ENCODE measurements at places on chromosomes 11 and 22.

DNA sequence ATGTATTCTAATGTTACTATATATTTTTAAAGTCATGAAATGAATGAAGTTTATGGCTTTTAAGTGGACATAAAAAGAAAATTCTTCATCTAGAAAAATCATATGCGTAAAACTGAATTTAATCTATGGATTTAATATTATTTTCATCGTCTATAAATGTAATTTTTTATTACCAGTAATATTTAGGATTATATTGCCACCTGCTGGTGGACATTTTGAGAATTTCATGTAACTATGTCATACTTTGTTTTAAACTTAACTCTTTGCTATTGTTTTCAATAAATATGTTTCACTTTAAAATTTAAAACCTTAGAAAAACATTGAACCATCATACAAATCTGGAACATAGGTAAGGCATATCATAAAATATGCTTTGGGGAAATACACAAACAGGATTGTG is 66.5 kb upstream of the CEP126 start:
- H3K27me3 ChIP-seq: no peaks in the 10 kb centered on the region
- H3K4me1 ChIP-seq: no peaks in the 10 kb centered on the region
- H3K36me3 ChIP-seq: no peaks in the 10 kb centered on the region

GRCh38 chr22:50180727-50181521 is 4.8 kb upstream of the TRABD start:
- DNase-seq: no peak
- H3K4me3 ChIP-seq: no peak overlapping the region

DNA sequence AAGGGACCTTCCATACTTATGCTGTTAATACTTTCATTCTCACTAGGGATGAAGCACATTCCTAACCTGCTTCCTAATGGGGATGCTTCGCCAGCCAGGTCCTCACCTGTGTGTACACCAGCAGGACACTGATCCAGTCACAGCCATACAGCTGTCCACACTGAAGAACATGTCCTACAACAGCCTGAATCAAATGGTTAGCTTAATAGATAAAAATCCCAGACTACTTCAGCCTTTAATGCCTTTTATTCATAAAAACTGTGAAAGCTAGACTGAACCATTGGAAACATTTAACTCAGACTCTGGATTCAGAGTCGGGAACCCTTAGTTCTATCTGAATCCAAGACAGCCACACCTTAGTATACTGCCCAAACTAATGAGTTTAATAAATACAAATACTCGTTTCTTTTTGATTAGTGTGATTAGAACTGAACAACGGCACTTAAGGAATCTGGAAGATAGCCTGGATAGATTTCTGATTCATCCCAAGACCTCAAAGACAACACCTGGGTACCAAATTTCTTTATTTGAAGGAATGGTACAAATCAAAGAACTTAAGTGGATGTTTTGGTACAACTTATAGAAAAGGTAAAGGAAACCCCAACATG is 3.3 kb downstream of the FTH1 start:
- peaks cover 64% of the 10 kb centered on the region for H3K4me1 ChIP-seq
- DNase-seq: no peak
- H3K4me3 ChIP-seq: peak overlapping the region; percentile 98
- H3K36me3 ChIP-seq: peaks cover 49% of the 10 kb centered on the region
- no peaks in the 10 kb centered on the region for H3K27me3 ChIP-seq

DNA sequence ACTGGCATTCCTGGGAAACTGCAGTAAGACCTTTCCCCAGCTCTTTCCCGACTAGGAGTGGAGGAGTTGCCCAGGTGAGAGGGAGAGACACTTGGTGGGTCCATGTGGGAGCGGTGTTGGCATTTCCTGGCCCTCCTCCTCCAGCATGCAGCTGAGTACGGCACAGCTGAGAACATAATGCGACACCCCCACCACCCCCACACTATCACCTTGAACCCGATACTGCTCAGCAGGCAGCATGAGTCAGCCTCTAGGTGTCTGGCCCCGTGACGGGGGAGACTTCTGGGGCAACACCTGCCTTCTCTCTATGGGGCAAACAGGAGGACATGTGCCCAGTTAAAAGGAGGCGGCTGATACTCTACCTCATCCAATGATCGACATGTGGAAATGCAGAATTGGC is 64.4 kb downstream of the PKNOX2 start:
- DNase-seq: no peak
- no peaks in the 10 kb centered on the region for H3K36me3 ChIP-seq
- no peaks in the 10 kb centered on the region for H3K4me1 ChIP-seq
- H3K27me3 ChIP-seq: no peaks in the 10 kb centered on the region
- no peak overlapping the region for H3K27ac ChIP-seq
- H3K4me3 ChIP-seq: no peak overlapping the region

- DNase-seq: no peak
- no peaks in the 10 kb centered on the region for H3K36me3 ChIP-seq
- H3K4me1 ChIP-seq: peaks cover 63% of the 10 kb centered on the region
- H3K27ac ChIP-seq: peak overlapping the region; percentile 100
Measured at GRCh38 chr11:117097014-117097388, 1.2 kb downstream of the SIK3 start.

- H3K4me1 ChIP-seq: peaks cover 23% of the 10 kb centered on the region
- H3K4me3 ChIP-seq: no peak overlapping the region
- no peaks in the 10 kb centered on the region for H3K27me3 ChIP-seq
- H3K27ac ChIP-seq: no peak overlapping the region
- H3K36me3 ChIP-seq: peaks cover 61% of the 10 kb centered on the region
Measured at GRCh38 chr11:4090258-4090657, 4.3 kb upstream of the RRM1 start.
